ENCODE measurements at places on chromosomes 1 and 21. TPM values are rescaled to one million over a fixed set of nuclear protein-coding genes. Genes with fewer than 3 reads are reported as not detected.

GRCh38 chr1:225879521-225880221 lies 2.5 kb downstream of the TMEM63A start:
- DNase-seq: peak; percentile 40

DNA sequence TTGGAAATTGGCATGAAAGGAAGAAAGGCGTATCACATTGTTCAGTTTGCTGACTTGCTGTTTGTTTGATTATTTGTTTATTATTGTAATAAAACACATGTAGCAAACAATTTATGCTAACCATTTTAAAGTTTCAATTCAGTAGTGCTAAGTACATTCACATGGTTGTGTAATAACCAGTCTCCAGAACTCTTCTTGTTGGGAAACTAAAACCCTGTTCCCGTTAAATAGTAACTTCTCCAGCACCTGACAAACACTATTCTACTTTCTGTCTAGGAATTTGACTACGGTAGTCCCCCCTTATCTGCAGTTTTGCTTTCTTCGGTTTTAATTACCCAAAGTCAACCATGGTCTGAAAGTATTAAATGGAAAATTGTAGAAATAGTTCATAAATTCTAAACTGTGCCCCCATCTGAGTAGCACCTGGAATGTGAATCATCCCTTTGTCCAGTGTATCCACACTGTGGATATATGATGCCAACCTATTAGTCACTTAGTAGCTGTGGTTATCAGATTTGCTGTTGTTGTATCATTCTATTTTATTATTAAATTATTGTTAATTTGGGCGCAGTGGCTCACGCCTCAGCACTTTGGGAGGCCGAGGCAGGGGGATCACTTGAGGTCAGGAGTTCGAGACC lies 5.5 kb downstream of the MORC3 start:
- peak; percentile 82 for DNase-seq

Gene LYPLA2
- polyA plus RNA-seq: 107 TPM

DNA sequence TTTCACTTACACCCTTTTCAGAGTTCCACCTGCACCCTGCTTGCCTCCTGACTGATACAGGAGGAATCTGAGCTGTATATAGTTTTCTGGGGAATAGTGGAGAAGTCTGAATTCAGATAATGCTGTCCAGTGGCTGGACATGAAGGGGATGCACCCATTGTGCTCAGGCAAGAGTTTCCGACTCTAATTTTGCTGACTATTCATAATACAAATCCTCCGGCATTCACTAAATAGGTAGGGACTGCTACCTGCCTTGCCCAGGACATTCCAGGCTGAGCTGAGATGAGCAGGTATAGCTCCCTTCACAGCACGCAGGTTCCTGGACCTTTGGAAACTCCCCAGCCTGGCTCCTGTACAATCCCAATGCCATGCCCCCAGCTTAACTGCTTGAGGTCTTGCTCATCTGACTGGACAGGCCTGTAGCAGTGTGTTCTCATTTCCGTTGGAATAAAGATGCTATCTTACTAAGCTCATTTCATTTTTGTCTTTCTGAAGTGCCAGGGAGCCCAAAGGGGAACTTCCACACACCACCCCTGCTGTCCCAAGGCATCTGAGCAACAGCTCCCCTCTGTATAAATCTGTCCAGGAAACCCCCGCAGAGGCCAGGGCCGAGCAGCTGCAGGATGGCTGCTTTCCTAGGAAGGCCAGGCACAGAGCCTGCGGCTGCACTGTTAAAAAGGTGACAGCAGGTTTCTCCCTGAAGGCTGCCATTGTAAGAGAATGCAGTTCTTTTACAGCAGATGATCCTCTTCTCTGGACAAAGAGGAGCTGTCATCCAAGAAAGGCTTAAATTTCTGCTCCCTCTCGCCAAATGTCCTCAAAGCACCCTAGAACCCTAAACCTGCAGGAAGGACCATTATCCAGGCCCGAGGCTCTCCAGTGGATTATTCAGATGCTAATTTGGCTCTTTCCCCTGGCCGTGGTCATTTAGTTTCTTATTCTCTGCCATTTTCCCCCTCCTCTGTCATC lies 21.7 kb upstream of the VASH2 start:
- DNase-seq: peak; percentile 68

Gene PDC
- not detected for polyA plus RNA-seq

Gene LRRC52
- not detected for polyA plus RNA-seq

DNA sequence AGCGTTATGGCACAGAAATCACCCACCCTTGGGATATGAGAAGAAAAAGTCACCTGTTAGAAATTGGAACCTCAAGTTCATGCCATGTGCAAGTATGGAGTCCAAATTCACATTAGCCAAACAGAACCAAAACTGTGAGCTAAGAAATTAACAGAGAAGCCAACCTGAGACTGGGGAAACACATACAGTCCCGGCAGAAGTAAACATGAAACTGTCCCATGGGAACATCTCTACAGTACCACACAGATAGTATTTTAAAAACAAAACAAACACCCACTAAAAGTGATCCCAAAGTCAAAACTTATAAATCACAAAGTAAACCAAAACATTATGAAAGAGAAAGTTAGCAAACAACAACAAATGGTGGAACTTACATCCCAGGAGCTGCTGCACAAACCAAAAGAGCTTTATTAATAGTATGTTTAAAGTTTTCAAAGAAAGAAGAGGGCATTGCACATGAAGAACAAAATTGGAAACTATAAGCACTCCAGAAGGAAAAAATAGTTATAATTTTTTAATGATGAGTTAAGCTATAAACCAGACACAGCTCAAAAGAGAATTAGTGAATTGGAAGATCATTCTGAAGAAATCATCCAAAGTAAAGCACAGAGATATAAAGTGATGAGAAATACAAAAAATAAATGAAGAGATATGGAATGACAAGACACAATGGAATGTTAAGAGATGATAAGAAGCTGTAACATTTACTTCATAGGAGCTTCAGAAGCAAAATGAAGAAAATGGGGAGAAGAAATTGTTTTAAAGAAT lies 83.5 kb upstream of the COA6 start:
- DNase-seq: no peak

GRCh38 chr1:107394301-107394700 lies 253.5 kb downstream of the NTNG1 start:
- DNase-seq: no peak

- no peak for DNase-seq
Measured at GRCh38 chr1:3352952-3353331, 101.5 kb upstream of the ARHGEF16 start.

GRCh38 chr1:151164732-151165280 lies 896 bp downstream of the LYSMD1 start:
- no peak for DNase-seq

GRCh38 chr1:230387296-230387695 lies 38.8 kb downstream of the PGBD5 start:
- DNase-seq: no peak

GRCh38 chr1:197735461-197735860 lies 39.8 kb downstream of the DENND1B start:
- no peak for DNase-seq

Gene TFAP2E
- 0.10 TPM for polyA plus RNA-seq

Gene C1QA
- polyA plus RNA-seq: not detected

Measured in mammary epithelial cell (primary cell).